ENCODE measurements at places on chromosomes 2 and 18.

DNA sequence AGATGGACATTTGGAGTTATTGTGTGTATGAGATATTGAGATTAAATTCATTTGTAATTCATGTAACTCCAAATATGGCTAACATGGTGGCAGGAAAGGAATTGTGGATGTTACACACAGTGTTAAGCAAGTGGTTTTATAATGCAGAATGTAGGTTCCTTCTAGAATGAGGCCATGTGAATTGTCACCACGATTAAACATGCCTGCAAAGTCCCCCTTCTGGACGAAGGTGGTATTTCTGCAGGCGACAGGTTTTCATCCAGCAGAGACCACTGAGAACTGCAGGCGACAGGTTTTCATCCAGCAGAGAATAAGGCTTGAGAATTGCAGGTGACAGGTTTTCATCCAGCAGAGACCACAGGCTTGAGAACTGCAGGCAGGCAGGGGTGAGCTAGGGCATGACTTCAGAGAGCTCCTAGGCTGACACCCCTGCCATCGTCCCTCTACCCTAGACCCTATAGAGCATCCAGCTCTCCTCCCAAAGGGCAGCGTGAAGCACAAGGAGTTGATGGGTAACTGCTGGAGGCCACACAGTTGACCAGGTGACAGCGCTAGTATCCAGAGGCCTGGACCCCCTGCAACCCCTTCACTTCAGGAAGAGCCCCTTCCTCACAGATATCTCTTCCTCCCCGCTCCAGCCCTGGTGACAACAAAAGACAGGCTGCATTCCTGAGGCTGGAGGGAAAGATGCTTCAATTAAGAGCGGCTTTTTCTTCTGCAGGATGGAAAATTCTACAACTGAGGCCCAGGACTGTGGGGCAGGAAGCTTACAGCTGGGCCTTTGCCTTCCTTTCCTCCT lies 175.8 kb downstream of the LOXHD1 start:
- peak; percentile 8 for DNase-seq

GRCh38 chr2:199136681-199137080 lies 321.1 kb downstream of the SATB2 start:
- DNase-seq = no peak

GRCh38 chr2:15784886-15785801 lies 155.2 kb upstream of the MYCN start:
- no peak for DNase-seq

DNA sequence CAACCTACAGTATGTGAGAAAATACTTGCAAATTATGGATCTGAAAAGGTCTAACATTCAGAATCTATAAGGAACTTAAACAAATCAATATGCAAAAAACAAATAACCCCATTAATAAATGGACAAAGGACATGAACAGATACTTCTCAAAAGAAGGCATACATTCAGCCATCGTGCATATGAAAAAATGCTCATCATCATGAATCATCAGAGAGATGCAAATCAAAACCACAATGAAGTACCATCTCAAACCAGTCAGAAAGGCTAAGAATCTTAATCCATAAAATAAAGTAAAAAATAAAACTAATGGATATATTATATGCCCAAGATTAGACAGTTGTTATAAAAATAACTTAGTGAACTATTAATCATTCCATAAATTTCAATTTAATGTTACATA lies 154.0 kb downstream of the CALCRL start:
- no peak for DNase-seq

DNA sequence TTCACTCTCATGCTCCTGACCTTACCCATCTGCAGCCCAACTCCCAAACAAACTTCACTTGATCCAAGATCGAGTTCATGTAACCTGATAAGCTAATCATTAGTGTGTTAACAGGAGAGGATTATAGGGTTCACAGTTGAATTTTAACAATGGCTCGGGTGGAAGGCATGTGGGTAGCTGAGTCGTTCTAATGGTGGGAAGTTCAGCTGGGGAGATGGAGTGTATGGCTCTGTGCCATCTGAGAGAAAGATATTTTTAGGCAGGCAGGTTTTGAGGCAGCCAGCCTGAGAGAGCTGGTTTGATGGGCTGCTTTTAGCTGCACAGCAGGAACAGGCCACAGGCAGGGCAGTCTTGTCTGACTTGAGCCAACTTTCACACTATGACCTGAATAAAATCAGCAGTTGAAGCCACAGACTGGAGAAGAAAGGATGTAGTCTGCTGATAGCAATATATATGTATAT lies 17.7 kb upstream of the NFE2L2 start:
- DNase-seq = no peak

DNA sequence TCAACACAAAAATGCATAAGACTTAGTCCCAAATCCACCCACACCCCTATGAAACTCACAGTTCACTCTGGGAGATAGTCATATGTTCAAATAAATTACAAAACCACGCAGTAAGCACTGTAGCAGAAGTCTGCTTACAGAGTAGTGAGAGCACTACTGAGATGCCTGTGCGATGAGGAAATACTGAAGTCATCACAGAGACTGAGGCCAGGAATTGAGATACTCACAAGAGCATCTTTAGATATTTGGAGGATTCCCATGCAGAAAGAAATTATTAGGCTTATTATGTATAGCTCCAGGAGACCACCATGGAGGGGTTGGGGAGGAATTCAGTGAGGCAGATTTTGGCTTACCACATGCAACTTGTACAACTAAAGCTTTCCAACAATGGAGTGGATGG lies 82.3 kb downstream of the ANTXR1 start:
- DNase-seq = no peak

GRCh38 chr18:40075616-40076015 lies 1879.4 kb upstream of the PIK3C3 start:
- DNase-seq = no peak

GRCh38 chr2:219253753-219254589 lies at the start of gene TUBA4A:
Gene TUBA4A (minus strand): TSS chr2:219253918. CDS start chr2:219253858, 60 bp downstream.
- peak; percentile 71 for DNase-seq

- DNase-seq = peak; percentile 46
Observed at GRCh38 chr18:6729247-6730091, at the start of gene ARHGAP28. Gene ARHGAP28 (plus strand): TSS chr18:6729716. CDS start chr18:6729822, 106 bp downstream.

GRCh38 chr18:8675057-8675456 lies 30.3 kb upstream of the MTCL1 start:
- DNase-seq = no peak

- no peak for DNase-seq
Observed at GRCh38 chr18:7953095-7953958, 386.2 kb downstream of the PTPRM start.

DNA sequence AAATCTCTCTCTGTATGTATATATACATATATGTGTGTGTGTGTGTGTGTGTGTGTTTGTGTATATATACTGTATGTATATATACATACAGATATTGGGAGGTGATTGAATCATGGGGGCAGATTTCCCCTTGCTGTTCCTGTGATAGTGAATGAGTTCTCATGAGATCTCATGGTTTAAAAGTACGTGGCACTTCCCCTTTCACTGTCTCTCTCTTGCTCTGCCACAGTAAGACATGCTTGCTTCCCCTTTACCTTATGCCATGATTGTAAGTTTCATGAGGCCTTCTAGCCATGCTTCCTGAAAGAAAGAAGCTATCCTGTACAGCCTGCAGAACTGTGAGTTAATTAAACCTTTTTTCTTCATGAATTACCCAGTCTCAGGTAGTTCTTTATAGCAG lies 18.8 kb upstream of the CCDC195 start:
- no peak for DNase-seq

- DNase-seq = no peak
Observed at GRCh38 chr2:120347396-120348060, 1.6 kb downstream of the INHBB start.

- DNase-seq = no peak
Observed at GRCh38 chr2:38932586-38932985, 42.9 kb downstream of the ARHGEF33 start.

GRCh38 chr2:57080035-57080434 lies 896.2 kb downstream of the CCDC85A start:
- DNase-seq = no peak

GRCh38 chr2:237026981-237027711 lies 58.5 kb upstream of the COPS8 start:
- peak; percentile 64 for DNase-seq
